Karpas-422 (cell line): ENCODE measurements at places on chromosomes 16 and 17. TPM values are rescaled to one million over a fixed set of nuclear protein-coding genes. Genes with fewer than 3 reads are reported as not detected.

The PSMC3IP gene
- 5.3 and 7.9 TPM in 2 replicates for total RNA-seq

The FOXL1 gene
- not detected in 2 replicates for total RNA-seq

The PSKH1 gene
- 7.2 and 14.2 TPM in 2 replicates for total RNA-seq

The C16orf96 gene
- not detected in 2 replicates for total RNA-seq

The CLDN9 gene
- not detected in 2 replicates for total RNA-seq

The NDRG4 gene
- total RNA-seq, result 11.9 and 37.3 TPM in 2 replicates

The NAGS gene
- 2.4 and 4.3 TPM in 2 replicates for total RNA-seq

The PRCD gene
- total RNA-seq, result 0.37 and 0.69 TPM in 2 replicates

The HIGD1B gene
- total RNA-seq, result not detected in 2 replicates

The CLEC18C gene
- 0.93 TPM in 1 of 2 replicates, not detected in the other for total RNA-seq

The CDH11 gene
- total RNA-seq, result not detected in 2 replicates

The DRC3 gene
- 4.5 TPM in 1 of 2 replicates, not detected in the other for total RNA-seq

The ZNRF1 gene
- total RNA-seq, result 5.9 and 14.4 TPM in 2 replicates

The THAP11 gene
- total RNA-seq, result 57.1 and 89.9 TPM in 2 replicates

The CTRB2 gene
- total RNA-seq, result not detected in 2 replicates

The NPTX1 gene
- not detected in 2 replicates for total RNA-seq

The TP53TG3C gene
- total RNA-seq, result not detected in 2 replicates

The C16orf74 gene
- total RNA-seq, result 13.3 and 24.5 TPM in 2 replicates

The GINS2 gene
- 10.4 and 14.2 TPM in 2 replicates for total RNA-seq

The DCTN5 gene
- total RNA-seq, result 35.6 and 51.4 TPM in 2 replicates

The KRT24 gene
- not detected in 2 replicates for total RNA-seq

The CCL8 gene
- total RNA-seq, result not detected in 2 replicates

The SLX1B gene
- total RNA-seq, result 7.8 and 54.8 TPM in 2 replicates

The TRPV3 gene
- total RNA-seq, result 0.87 and 1.4 TPM in 2 replicates

The STUB1 gene
- 142 and 145 TPM in 2 replicates for total RNA-seq

The THOC6 gene
- total RNA-seq, result 20.0 and 35.8 TPM in 2 replicates

The GCGR gene
- total RNA-seq, result not detected in 2 replicates

The ENPP7 gene
- 0.07 TPM in 1 of 2 replicates, not detected in the other for total RNA-seq

The CDYL2 gene
- total RNA-seq, result not detected in 2 replicates

The NOS2 gene
- total RNA-seq, result not detected in 2 replicates

The SMIM22 gene
- not detected in 2 replicates for total RNA-seq

The CD300H gene
- not detected in 2 replicates for total RNA-seq

The KCNH6 gene
- not detected in 2 replicates for total RNA-seq

The RAP1GAP2 gene
- 6.0 and 11.7 TPM in 2 replicates for total RNA-seq

The KRTAP4-5 gene
- not detected in 2 replicates for total RNA-seq

The SPNS3 gene
- total RNA-seq, result 4.1 and 12.9 TPM in 2 replicates

The DPEP2 gene
- not detected in 2 replicates for total RNA-seq

The SLFN14 gene
- total RNA-seq, result 0.11 TPM in 1 of 2 replicates, not detected in the other

The MYH10 gene
- not detected in 2 replicates for total RNA-seq
